Stimulated activated CD4-positive, alpha-beta T cell treated with anti-CD3 and anti-CD28 coated beads, Interleukin-15, amount 100 ng/mL, for 1 hour (primary cell): ENCODE measurements at places on chromosomes 6 and 20.

GRCh38 chr6:44708208-44708607, 320.7 kb downstream of the CDC5L start:
- DNase-seq: no peak

DNA sequence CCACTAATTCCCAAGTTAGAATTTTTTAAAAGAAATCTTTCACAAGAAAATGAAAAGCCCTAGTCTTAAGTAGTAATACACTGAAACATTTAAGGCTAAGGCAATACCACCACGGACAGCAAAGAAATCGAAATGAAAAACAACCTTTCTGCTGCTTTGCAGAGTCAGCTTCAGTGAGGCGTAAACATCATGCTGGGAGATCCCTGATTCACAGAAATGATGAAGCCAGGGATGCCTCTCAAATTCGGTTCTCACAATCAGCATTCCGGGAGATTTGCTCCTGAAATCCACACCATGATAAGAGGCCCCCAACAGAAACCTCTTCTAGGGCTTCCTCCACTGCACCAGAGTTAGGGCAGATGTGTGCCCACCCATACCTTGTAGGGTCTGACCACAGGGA, 18.6 kb downstream of the RRBP1 start:
- DNase-seq: no peak

DNA sequence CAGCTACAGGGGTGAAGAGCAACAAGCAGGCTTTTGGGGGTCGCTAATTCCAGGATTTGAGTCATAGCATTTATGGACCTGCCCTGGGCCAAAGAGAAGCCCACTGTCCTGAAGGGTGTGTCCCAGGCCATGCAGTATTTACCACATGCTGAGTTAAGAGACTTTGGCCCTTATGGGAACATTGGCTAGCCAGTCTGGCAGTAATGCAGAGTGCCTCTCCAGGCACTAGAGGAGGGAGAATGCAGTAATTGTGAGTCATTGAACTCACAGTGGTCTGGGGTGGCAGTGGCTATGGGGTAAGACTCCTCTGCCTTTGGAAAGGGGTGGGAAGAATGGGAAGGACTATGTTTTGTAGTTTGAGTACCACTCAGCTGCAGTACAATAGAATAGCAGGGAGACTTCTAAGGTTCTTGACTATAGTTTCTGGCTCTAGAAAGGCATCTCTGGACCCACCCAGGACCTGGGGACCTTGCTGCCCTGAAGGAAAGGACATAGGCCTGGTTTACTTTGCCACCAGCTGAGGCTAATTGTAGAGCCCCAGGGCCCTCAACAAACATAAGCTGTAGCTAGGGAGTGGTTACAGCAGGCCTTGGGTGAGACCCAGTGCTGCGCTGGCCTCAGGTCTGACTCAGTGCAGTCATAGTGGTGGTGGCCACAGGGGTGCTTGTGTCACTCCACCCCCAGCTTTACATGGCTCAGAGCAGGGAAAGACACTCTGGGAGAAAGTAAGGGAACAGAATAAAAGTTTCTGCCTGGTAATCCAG, 520.9 kb downstream of the HTR1B start:
- no peak for DNase-seq

DNA sequence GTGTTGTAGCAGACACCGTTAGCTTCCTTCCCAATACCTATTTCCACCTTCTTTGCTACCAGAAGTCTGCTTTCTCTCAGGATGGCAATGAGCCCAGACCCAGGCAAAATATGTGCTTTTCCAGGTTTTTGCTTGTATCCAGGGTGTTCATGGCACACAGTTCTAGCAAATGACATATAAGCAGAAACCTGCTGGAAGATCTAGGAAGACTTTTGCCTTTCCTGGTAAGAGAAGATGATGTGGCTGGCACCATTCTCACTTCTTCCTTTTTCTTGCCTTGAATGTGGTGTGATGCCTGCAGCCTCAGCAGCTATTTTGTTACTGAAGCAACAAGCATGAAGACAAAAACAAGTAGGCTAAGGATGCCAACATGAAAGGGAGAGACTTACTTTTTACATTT, 19.2 kb upstream of the TBC1D22B start:
- DNase-seq: no peak

DNA sequence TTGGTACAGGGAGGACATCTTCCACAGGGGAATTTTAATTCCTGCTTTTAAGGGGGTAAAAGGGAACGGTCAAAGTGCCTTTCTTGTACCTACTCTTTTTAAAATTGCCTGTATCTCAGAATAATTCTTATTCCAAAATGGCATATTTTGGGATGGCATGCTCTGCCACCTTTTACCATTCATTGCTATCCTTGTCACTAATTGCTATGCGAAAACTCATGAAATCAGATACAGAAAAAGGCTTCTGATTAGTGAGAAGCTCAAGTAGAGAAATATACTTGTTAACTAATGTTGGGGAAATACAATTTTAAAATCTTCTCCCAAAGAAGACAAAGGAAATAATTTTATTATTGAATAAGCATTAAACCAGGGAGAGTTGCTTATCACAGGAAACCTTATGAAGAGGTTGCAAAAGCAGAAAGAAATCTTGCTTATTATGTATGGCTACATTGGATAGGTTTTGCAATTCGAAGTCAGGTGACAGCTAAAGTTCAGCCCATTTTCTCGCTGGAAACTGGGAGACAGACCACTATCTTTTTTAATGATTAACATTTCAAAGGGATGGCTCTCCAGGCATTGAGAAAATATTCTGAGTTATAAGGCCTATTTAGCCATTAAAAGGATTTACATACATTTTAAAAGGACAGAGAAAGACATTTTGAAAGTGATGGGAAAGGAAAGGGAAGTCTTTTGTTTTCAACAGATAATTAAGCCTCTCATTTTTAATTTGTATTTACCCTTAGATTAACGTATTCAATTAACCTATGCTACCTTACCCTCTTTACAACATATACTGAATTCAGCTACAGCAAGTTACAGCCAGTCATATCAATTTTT, 110.3 kb upstream of the PRSS16 start:
- no peak for DNase-seq

DNA sequence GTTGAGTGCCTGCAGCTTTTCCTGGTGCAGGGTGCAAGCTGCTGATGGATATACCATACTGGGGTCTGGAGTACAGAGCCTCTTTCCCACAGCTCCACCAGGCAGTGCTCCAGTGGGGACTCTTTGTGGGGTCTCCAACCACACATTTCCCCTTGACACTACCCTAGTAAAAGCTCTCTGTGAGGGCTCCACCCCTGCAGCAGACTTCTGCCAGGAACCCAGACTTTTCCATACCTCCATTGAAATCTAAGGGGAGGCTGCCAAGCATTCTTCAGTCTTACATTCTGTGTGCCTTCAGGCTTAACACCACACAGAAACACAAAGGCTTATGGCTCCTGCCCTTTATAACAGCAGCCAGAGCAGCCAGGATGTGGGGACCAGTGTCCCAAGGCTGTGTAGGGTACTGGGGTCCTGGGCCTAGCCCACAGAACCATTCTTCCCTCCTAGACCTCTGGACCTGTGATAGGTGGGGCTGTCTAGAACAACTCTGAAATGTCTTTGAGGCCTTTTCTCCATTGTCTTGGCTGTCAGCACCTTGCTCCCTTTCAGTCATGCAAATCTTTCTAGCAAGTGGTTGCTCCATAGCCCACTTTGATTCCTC, 65.7 kb downstream of the TBXT start:
- DNase-seq: no peak

- no peak for DNase-seq
Measured at GRCh38 chr6:169246445-169246844, 7.2 kb downstream of the THBS2 start.

GRCh38 chr20:1539816-1540419, 17.6 kb downstream of the SIRPD start:
- no peak for DNase-seq

GRCh38 chr20:40587038-40587437, 102.0 kb downstream of the MAFB start:
- no peak for DNase-seq
